ENCODE measurements at places on chromosomes 5 and 9. TPM values are rescaled to one million over a fixed set of nuclear protein-coding genes. Genes with fewer than 3 reads are reported as not detected.

- H3K36me3 ChIP-seq: no peaks in the 10 kb centered on the region
- DNase-seq: no peak
- H3K4me3 ChIP-seq: no peak overlapping the region
- no peaks in the 10 kb centered on the region for H3K4me1 ChIP-seq
- no peaks in the 10 kb centered on the region for H3K27me3 ChIP-seq
Measured at GRCh38 chr9:83204047-83204446, 141.1 kb upstream of the RASEF start.

DNA sequence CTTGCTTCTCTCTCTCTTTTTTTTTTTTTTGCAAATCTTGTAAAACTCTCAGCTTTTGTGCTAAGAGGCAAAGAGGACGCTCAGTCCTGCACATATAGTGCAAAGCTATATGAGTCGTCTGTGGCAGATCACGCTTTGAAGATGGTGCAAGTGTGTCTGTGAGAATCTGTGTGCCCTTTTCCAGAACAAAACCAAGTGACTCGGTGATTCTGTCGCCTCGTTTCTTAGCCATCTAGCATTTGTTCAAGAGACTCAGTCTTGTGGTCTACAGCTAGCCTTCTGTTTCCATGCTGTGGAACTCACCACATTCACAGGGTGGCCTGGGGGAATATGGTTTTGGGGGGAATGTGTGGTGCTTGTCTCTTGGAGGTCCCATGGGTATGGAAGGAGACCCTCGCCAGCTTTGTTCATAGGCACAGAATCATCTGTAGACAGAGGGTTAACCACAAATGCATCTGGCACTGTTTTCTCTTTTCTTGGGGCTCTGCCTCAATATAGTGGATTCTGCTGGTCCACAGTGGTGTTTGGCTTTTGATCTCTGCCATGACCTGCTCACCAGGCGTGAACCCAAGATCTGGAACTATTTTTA is 82.1 kb downstream of the C9orf152 start:
- H3K27me3 ChIP-seq: no peaks in the 10 kb centered on the region
- H3K4me3 ChIP-seq: peak overlapping the region; percentile 56

Gene AMACR
- 11.3 TPM for total RNA-seq

GRCh38 chr5:142737179-142737578 is 33.0 kb upstream of the ARHGAP26 start:
- no peaks in the 10 kb centered on the region for H3K36me3 ChIP-seq
- DNase-seq: no peak
- H3K4me1 ChIP-seq: peaks cover 8% of the 10 kb centered on the region

DNA sequence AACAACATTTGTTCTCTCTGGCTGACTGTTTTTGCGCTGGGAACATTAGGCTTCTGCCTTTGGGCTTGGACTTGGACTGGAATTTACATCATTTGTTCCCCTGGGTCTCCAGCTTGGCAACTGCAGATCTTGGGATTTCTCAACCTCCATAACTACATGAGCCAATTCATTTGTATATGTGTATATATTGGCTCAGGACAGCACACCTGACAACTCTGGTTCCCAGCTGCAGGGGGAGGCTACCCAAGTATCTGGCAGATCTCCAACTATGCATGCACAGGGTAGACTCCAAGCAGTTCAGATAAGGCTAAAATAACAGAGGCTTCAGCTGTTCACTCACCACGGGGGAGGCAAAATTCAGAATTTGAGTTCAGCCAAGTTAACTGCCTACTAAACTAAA is 31.6 kb upstream of the F2RL1 start:
- no peaks in the 10 kb centered on the region for H3K27me3 ChIP-seq
- H3K4me3 ChIP-seq: no peak overlapping the region
- no peak overlapping the region for H3K27ac ChIP-seq
- no peak for DNase-seq

Gene BARHL1
- total RNA-seq: not detected

GRCh38 chr5:106262395-106262794 is 1408.3 kb downstream of the EFNA5 start:
- H3K36me3 ChIP-seq: no peaks in the 10 kb centered on the region

DNA sequence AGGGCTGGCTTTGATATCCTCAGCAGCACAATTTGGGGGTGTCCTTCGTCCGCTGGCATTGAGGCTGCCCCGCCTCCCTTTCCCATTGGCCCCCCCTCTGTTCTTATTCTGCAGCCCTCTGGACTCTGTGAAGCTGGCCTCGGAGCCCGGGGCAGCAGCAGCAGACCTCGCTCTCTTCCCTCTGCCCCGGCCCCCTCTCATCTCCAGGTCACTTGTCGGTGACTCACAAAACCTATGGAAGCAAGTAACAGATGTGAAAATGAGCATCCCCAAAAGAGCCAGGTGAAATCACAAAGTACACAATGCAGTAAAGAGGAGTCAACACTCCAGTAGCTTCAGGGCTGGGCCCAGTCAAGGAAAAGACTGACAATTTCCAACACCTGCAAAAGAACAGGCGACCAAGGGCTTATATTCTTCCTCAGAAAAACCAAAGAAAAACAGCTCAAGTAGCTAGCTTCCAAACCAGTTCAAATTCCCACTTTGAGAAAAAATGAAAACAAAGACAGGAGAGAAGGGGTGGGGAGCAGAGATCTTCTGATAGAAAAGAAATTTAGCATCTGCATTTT is 97.5 kb downstream of the ZNF608 start:
- no peaks in the 10 kb centered on the region for H3K27me3 ChIP-seq
- H3K36me3 ChIP-seq: no peaks in the 10 kb centered on the region
- peak overlapping the region; percentile 53 for H3K27ac ChIP-seq
- DNase-seq: no peak
- peak overlapping the region; percentile 17 for H3K4me3 ChIP-seq
- peaks cover 49% of the 10 kb centered on the region for H3K4me1 ChIP-seq
